T-helper 17 cell (primary cell): ENCODE measurements at places on chromosomes 1 and 21. TPM values are rescaled to one million over a fixed set of nuclear protein-coding genes. Genes with fewer than 3 reads are reported as not detected.

- DNase-seq: no peak
Observed at GRCh38 chr1:16145662-16146278, 10.1 kb downstream of the EPHA2 start.

DNA sequence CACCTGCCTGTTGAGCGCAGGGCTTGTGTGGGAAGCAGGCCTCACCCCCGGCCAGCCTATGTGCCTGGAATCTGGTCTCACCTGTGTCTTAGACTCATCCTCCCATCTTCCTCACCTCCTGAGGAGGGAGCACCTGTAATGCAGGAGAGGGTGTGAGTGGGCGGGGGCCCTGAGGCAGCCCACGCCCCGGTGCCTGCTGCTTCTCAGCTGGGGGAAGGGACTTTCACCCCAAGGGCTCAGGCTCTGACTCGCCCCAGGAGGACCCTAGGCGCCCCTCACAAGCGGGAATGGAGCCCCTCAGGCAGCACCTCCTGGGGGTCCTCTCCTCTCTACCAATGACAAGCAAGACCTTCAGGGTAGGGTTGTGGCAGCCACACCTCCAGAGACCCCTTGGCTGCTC, 6.7 kb upstream of the ZNF670 start:
- DNase-seq: no peak

GRCh38 chr1:205354259-205355074, 2.3 kb downstream of the KLHDC8A start:
- peak; percentile 22 for DNase-seq

DNA sequence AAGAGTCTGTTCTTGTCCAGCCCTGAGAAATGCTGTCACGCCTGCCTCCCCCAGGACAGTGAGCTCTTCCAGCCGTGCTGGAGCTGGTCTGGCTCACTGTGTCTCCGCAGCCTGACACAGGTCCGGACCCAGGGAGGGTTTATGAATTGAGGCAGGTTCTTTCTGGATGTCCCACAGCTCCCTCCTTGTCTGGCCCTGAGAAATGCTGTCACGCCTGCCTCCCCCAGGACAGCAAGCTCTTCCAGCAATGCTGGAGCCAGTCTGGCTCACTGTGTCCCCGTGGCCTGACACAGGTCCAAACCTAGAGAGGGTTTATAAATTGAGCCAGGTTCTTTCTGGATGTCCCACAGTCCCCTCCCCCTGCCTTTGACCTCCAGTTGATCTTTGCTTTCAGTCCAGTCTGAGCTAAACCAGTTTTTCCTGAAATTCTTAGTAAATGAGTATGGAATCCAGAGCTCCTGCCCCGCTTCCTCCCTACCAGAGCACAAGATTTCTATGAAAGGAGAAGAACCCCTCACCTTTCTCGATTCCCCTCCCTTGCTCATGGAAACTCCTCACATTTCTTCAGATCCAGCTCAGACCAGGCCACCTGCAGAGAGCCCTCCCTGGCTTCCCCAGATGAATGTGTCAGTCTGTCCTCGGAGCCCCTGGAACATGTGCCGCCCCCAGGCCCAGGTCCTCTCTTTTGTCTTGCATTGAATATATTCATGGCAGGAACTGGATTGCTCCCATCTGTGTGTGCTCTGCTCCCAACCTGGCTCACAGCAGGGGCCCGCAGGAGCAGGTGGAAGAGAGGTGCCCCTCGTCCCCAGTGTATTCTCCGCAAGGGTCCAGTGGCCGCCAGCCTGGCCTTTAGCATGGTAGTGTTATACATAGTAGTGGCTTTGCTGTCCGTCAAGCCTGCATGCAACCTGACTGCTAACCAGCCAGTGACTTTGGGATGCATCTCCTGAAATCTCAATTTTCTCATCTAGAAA, 116.3 kb downstream of the EPHB2 start:
- DNase-seq: no peak

DNA sequence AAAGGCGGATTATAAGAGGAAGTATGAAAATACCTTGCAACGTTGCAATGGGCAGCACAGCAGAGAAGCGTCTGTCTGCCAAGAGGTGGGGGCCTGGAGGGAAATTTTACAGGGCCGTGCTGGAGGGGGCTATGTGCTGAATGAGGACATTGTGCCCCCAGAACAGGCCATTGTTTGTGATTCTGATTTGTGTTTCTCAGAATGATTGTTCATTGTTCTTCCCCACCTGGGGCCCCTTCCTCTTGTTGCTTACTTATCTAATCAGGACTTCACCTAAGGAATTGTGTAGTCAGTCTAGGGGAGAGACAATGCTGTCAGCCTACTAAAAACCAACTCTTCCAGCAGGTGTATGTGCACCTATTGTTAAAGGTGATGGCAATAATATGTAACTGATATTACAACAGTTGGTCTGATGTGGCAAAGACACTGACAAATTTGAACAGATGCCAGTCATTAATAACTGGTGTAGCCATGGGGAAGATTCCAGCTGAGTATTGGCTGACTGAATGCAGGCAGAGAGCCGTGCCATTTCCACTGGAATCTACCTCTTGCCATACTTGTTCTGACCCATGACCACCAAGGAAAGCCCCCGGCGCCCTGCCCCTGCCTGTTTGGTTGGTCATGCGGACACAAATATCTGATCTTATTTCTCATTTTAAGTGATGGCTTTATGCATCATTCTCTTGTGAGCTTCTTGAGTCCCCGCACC, 45.2 kb upstream of the PSEN2 start:
- no peak for DNase-seq

DNA sequence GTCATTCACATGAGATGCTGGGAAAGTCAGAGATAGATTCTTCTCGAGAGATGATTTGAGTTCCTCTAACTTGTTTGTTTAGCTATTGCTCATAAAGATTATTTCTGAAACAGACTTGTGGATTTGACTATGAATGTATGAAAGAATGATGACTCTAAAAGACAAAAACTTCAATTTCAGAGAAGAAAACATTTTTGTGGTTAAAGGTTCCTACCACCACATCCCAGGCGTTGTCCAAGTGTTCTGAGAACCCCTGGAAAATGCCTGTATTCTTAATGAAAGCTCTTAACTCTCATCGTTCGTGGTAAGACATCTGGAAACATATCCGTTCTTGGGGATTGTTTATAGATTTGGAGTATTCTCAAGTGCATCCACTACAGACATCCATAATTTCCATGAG, 228.7 kb downstream of the BARHL2 start:
- DNase-seq: no peak

DNA sequence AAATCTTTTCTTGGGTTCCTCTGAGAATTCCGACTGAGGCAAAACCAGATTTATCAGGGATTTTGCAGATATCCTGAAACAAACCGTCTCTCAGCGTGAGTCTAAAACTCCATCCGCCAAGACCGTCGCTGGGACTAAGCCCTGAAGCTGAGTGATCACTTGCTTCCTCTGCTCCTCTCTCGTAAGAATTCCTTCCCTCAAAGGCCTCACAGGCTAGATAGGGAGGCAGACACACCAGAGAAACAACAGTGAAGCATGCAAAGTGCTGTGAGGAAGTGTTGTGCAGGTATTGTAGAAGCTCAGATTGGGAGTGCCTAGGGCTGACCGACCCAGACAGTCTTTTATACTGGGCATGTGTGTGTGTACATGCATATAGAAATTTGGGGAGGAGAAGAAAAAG, 119.1 kb downstream of the RGS7 start:
- DNase-seq: no peak

Gene PRDM2
- 181 TPM for total RNA-seq

Gene LMX1A
- not detected for total RNA-seq

Gene REN
- total RNA-seq: not detected

Gene SPRR2D
- total RNA-seq: not detected
